ENCODE measurements at places on chromosomes 11 and 22. TPM values are rescaled to one million over a fixed set of nuclear protein-coding genes. Genes with fewer than 3 reads are reported as not detected.

The C11orf91 gene
- total RNA-seq: 0.19 TPM

The RFPL2 gene
- not detected for total RNA-seq

The CREB3L1 gene
- 1.1 TPM for total RNA-seq

The ANO9 gene
- total RNA-seq: not detected

The PLA2G3 gene
- 0.34 TPM for total RNA-seq

The CD3D gene
- total RNA-seq: not detected

The PRODH gene
- 0.58 TPM for total RNA-seq

The PANX3 gene
- total RNA-seq: not detected

The DGCR6 gene
- 0.16 TPM for total RNA-seq

The YAP1 gene
- total RNA-seq: 87.2 TPM

The OR51B4 gene
- total RNA-seq: 4.0 TPM

The RAB39A gene
- 1.1 TPM for total RNA-seq

The FIBP gene
- 389 TPM for total RNA-seq

The CBX7 gene
- total RNA-seq: 3.7 TPM

The MOGAT2 gene
- total RNA-seq: not detected

The GGTLC3 gene
- total RNA-seq: not detected

The MS4A14 gene
- total RNA-seq: not detected

The PCNX3 gene
- 38.7 TPM for total RNA-seq

The KREMEN1 gene
- 1.7 TPM for total RNA-seq

The P4HA3 gene
- 0.42 TPM for total RNA-seq

The HTR3B gene
- total RNA-seq: not detected

The CCDC116 gene
- total RNA-seq: not detected

The MIOX gene
- total RNA-seq: 0.34 TPM

The CARD16 gene
- 0.40 TPM for total RNA-seq

The POU2AF1 gene
- total RNA-seq: not detected

The SCGB2A2 gene
- not detected for total RNA-seq

The CHST1 gene
- 12.5 TPM for total RNA-seq

The INSC gene
- not detected for total RNA-seq

The KIAA0930 gene
- 26.4 TPM for total RNA-seq

The ACCS gene
- total RNA-seq: 16.4 TPM

The SSH3 gene
- total RNA-seq: 10.7 TPM

The BTBD18 gene
- total RNA-seq: 0.13 TPM

The UBQLNL gene
- total RNA-seq: not detected

The PVALB gene
- not detected for total RNA-seq

The UEVLD gene
- total RNA-seq: 8.4 TPM

Data from A375 (cell line).